Activated T-helper 2 cell treated with anti-CD3 and anti-CD28 coated beads, Interferon-gamma antibody, Interleukin-2, Interleukin-4, amounts not matched to agents 10 μg/mL and 5 μg/mL and 100 μg/mL, durations not matched to agents 14 hours and 24 hours and 36 hours (primary cell): ENCODE measurements at places on chromosomes 2 and 18.

DNA sequence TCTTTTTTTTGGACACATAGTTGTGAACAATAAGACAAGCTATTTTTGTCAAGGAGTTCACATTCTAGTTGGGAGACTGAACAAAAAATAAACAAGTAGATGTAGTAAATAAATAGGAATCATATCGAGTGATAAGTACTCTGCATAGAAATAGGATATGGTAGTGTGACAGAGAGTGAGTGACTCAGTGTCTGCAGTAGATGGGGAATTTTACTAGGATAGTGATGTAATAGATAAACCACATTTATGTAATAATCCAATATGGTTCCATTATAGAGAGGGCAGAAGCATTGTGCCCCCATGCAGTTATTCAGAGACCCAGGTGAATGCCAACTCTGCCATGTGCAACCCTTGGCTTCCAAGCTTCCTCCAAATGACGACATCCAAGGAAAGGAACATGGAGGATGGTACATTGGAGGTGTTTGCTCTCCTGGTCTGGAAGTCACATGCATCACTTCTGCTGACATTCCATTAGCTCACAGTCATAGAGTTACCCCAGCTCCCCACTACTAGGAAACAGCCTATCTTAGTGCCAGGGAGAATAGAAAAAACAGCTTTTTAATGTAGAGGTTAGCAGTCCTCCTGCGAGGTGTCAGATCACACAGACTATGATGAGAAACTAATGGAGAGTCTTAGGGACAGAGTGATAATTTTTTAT lies 595.4 kb downstream of the NYAP2 start:
- H3K27ac ChIP-seq = no peak overlapping the region
- no peak overlapping the region for H3K4me3 ChIP-seq
- no peaks in the 10 kb centered on the region for H3K27me3 ChIP-seq
- no peaks in the 10 kb centered on the region for H3K4me1 ChIP-seq

DNA sequence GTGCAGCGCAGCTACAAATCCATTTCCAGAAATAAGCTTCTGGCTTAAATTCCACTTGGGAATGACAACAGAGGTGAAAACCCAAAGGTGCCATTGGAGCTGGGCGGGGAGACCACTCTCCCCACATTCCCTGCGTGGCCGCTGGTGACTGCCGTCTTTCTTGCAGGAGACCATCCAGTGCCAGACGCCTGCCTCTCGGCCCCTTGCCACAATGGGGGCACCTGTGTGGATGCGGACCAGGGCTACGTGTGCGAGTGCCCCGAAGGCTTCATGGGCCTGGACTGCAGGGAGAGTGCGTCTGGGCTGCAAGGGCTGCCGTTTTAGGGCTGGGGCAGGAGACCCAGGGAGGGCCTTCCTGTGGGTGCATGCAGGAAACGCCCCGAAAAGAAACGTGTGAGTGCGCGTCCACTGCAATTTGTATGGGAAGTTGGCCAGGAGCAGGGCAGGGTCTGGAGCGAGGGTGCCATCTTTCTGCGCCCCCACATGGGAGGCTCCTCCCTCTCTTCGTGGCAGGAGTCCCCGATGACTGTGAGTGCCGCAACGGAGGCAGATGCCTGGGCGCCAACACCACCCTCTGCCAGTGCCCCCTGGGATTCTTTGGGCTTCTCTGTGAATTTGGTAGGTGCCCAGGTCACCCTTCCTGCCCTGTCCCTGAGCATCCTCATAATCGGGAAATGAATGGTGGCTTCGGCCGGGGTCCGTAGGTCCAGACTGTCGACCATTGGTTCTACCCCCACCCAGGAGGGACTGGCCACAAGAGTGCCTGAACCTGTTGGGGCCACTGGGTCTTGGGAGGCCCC lies 49.9 kb downstream of the SNED1 start:
- peaks cover 2% of the 10 kb centered on the region for H3K27me3 ChIP-seq
- H3K27ac ChIP-seq = no peak overlapping the region
- H3K36me3 ChIP-seq = no peaks in the 10 kb centered on the region
- H3K4me1 ChIP-seq = no peaks in the 10 kb centered on the region
- no peak overlapping the region for H3K4me3 ChIP-seq

DNA sequence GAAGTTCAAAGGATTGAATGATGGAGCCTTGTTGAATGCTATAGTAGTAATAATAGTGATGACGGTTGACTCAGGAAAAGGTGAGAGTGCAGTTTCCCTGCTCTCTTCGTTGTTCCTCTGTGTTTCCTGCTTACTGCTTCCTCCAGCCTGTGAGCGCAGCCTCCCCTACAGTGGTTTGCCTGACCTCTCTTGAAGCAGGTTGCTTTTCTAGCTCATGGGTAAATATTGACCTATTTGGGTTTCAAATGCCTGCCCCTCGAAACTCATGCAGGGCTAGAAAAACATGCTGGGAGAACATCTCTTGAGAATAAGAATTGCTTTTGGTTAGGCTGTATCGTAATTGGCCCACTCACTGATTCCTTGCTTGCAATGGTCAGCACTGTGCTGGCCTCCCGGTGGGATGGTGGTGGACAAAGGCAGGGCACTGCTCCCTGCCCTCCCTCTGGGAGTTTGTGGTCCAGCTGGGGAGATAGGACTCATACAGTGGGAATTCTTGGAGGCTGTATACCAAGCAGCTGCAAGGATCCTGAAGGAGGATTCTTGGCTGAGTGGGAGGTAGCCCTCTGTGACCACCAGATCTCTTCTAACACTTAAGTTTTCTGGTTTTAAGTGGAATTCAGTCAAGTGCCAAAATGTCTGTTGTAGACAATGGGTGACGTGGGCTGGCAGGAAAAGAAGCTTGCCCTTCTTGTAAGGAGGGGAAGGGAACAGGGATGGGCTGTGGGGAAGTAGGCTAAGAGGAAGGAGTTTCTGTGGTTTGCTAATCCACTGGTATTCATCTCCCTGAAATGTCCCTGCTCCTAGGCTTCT lies 5.4 kb upstream of the RNF181 start:
- no peak overlapping the region for H3K27ac ChIP-seq
- peaks cover 31% of the 10 kb centered on the region for H3K4me1 ChIP-seq
- H3K4me3 ChIP-seq = no peak overlapping the region

DNA sequence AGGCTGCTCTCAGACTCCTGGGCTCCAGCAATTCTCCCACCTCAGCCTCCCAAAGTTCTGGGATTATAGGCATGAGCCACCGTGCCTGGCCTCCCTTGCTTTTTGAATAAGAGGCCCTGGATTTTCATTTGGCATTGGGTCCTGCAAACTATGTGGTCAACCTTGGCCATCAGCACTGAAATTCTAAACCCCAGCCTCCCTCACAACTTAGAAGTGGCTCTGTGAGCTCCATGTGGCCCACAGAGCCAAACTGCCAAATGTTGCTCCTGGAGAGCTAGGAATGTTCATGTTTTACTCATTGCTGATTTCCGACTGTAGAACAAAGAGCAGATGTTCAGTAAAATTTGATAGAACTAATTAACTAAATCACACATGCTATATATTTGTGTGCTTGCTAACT lies 210.6 kb upstream of the AGAP1 start:
- H3K4me1 ChIP-seq = no peaks in the 10 kb centered on the region
- no peak for DNase-seq
- H3K36me3 ChIP-seq = no peaks in the 10 kb centered on the region
- H3K4me3 ChIP-seq = no peak overlapping the region

- H3K4me3 ChIP-seq = no peak overlapping the region
- no peaks in the 10 kb centered on the region for H3K27me3 ChIP-seq
- no peaks in the 10 kb centered on the region for H3K36me3 ChIP-seq
- no peak for DNase-seq
These were observed 96.6 kb downstream of the RAPH1 start for GRCh38 chr2:203438528-203438927.

DNA sequence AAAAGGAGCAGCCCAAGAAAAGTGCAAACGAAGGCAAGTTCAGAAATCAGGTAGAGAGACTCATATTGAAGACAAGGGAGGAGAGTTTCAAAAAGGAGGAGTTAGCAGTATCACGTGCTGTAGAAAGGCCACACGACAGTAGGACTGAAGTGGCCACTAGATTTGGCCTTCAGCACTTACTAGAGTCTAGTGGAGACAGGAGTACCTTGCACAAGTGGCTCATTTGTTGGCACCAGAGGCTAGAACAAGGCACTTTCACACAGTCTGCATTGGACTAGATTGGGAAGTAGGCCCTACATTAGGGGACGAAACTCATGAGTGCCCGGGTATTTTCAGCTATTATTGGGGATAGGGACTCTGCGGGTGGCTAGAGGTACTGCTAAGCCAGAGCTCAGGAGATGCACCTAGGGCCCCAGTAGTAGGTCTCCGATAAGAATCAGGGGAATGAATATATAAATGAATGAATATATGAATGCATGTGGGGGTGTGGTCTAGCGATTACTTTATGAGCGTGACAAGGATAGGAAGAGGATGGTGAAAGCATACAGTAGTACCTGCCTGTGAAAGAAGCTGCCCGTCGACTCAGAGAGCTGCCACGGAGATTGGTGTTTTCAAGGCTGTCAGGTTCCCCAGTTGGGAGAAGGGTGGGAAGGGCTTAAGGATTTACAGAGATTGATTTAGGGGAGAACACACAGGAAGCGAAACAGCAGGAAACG lies 1.4 kb upstream of the NCOA1 start:
- no peak for DNase-seq
- H3K27me3 ChIP-seq = peaks cover 4% of the 10 kb centered on the region
- peak overlapping the region; percentile 92 for H3K27ac ChIP-seq
- H3K36me3 ChIP-seq = peaks cover 9% of the 10 kb centered on the region

DNA sequence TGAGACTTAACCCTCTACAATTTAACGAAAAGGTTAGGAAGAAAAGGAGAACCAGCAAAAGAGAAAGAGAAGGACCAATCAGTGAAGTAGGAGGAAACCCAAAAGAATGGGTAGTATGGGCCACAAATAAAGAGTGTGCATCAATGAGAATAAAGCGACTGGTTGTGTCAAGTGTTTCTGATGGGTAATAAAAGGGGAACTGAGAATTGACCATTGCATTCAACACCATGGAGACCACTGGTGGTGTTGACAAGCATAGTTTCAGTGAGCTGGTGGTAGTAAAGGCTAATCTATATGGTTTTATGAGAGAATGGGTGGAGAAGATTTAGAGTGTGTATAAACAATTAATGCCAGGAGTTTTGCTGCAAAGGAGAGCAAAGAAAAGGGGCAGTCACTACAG lies 75.4 kb downstream of the CSRNP3 start:
- H3K27ac ChIP-seq = no peak overlapping the region
- DNase-seq = no peak
- no peak overlapping the region for H3K4me3 ChIP-seq
- no peaks in the 10 kb centered on the region for H3K27me3 ChIP-seq
- no peaks in the 10 kb centered on the region for H3K4me1 ChIP-seq

GRCh38 chr2:157196956-157197355 lies 60.5 kb upstream of the GALNT5 start:
- H3K27ac ChIP-seq = no peak overlapping the region
- H3K27me3 ChIP-seq = peaks cover 15% of the 10 kb centered on the region
- H3K36me3 ChIP-seq = no peaks in the 10 kb centered on the region
- H3K4me3 ChIP-seq = no peak overlapping the region
- DNase-seq = no peak
- H3K4me1 ChIP-seq = peaks cover 20% of the 10 kb centered on the region

DNA sequence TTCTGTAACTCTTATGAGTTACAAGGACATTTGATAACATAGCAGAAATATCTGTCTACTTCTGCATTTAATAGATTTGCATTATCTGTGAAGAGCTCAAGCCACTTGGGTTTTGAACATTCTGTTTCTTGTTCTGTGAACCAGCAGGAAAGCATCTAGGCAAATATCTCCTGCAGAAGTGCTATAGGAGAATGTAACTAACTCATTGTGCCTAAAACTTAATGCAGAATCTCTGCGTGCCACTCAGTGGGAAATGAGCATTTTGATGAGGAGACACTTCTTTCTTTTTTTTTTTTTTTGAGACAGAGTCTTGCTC lies 63.5 kb downstream of the MYOM1 start:
- H3K27ac ChIP-seq = no peak overlapping the region
- H3K4me3 ChIP-seq = no peak overlapping the region
- peaks cover 2% of the 10 kb centered on the region for H3K27me3 ChIP-seq
- H3K36me3 ChIP-seq = no peaks in the 10 kb centered on the region

DNA sequence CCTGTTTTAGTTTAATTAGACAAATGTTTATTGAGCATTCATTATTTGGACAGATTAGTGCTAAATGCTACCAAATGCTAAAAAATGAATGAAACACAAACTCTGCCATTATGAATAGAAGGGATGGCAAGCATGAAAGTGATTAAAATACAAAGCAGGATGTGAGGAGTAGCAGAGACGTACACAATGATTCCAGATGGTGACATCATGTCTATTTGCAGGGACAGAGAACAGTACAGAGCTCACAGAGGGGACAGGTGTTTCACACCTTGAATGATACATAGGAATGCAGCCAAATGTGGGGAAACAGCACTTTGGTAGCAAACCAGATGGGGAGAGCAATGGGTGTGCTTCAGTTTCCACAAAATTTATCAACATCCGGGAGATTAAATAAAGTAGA lies 76.3 kb downstream of the CD226 start:
- H3K27me3 ChIP-seq = no peaks in the 10 kb centered on the region
- H3K4me1 ChIP-seq = peaks cover 18% of the 10 kb centered on the region
- H3K4me3 ChIP-seq = no peak overlapping the region
- peaks cover 59% of the 10 kb centered on the region for H3K36me3 ChIP-seq
- DNase-seq = no peak
- peak overlapping the region; percentile 21 for H3K27ac ChIP-seq

DNA sequence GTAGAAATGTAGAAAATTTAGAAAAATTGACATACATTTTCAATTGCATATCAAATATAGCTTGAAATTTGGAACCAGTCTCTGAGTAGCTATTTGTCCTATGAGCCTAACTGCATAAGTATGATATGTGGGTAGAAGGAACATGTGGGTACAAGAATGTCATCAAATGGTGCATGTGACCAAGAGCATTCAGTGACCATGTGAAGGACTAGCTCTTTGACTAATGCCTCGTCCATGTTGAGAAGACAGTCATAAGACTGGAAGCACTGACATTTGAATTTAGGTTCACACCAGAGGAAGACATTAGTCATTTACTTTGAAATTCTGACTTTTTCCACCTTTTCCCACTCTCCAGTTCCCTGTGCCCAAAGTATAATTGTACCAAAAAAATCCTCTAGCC lies 12.6 kb downstream of the MRPL44 start:
- no peak overlapping the region for H3K4me3 ChIP-seq
- no peak for DNase-seq
- H3K4me1 ChIP-seq = peaks cover 11% of the 10 kb centered on the region
- H3K27ac ChIP-seq = no peak overlapping the region
- H3K27me3 ChIP-seq = no peaks in the 10 kb centered on the region
- H3K36me3 ChIP-seq = peaks cover 31% of the 10 kb centered on the region

GRCh38 chr18:49728542-49728941 lies 84.8 kb downstream of the ACAA2 start:
- peaks cover 9% of the 10 kb centered on the region for H3K27me3 ChIP-seq
- H3K36me3 ChIP-seq = no peaks in the 10 kb centered on the region

- H3K4me1 ChIP-seq = peaks cover 2% of the 10 kb centered on the region
- no peak for DNase-seq
- no peak overlapping the region for H3K4me3 ChIP-seq
These were observed 31.6 kb upstream of the MREG start for GRCh38 chr2:216044883-216045486.

DNA sequence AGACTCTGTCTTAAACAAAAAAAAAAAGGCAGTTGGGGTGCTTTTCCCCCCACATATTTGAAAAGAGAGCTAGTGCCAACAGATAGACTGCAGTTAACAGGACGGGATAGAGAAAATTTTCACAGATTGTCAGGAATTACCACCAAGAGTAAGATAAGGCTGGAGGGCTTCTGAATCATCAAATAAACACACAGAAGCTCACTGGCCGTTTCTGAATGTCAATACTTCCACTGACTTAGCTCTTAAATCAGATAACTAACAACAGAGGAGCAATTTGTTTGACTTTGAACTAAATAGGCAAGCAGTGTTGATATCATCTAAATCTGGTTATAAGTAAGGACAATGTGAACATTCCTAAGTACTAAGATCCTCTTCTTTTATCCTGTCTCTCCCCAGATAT lies 34.7 kb downstream of the PIEZO2 start:
- no peaks in the 10 kb centered on the region for H3K4me1 ChIP-seq
- no peak overlapping the region for H3K27ac ChIP-seq
- no peaks in the 10 kb centered on the region for H3K27me3 ChIP-seq
- H3K4me3 ChIP-seq = no peak overlapping the region
- H3K36me3 ChIP-seq = no peaks in the 10 kb centered on the region
- no peak for DNase-seq
